ENCODE measurements at places on chromosomes 12 and 14. TPM values are rescaled to one million over a fixed set of nuclear protein-coding genes. Genes with fewer than 3 reads are reported as not detected.

Gene CD163L1
- 0.37 TPM for total RNA-seq

Gene MYF6
- total RNA-seq: 0.07 TPM

Gene GALNT9
- total RNA-seq: 5.5 TPM

Gene HVCN1
- not detected for total RNA-seq

Gene RIN3
- total RNA-seq: 1.4 TPM

Gene TAS2R7
- total RNA-seq: not detected

- DNase-seq: no peak
Measured at GRCh38 chr14:61516118-61516743, 179.1 kb upstream of the HIF1A start.

DNA sequence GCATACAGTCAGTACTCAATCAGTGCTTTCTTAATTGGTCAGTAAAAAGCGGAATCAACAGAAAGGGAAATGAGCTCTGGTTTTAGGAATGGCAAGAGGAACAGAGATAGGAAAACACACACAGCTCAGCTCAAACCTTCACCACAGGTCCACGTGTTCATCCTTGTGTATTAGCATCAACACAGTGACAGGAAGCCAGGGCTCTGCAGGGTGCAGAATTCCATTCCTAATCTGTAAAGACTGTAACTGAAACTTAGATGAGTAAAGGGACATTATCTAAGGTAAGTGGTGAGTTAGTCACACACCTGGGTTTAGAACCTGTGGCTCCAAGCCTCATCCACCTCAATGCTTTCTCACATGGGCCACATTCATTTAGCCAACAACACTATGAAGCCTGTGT is 1242.2 kb upstream of the TMEM132C start:
- DNase-seq: no peak

- peak; percentile 66 for DNase-seq
Measured at GRCh38 chr12:52539083-52539820, 13.7 kb downstream of the KRT71 start.

GRCh38 chr12:108210001-108210400 is 80.9 kb downstream of the WSCD2 start:
- DNase-seq: no peak

GRCh38 chr14:93054876-93055275 is 60.8 kb downstream of the ITPK1 start:
- no peak for DNase-seq

GRCh38 chr14:67764496-67764895 is 51.9 kb downstream of the ZFYVE26 start:
- no peak for DNase-seq

GRCh38 chr12:110670161-110670701 is 18.7 kb downstream of the HVCN1 start:
- DNase-seq: no peak

DNA sequence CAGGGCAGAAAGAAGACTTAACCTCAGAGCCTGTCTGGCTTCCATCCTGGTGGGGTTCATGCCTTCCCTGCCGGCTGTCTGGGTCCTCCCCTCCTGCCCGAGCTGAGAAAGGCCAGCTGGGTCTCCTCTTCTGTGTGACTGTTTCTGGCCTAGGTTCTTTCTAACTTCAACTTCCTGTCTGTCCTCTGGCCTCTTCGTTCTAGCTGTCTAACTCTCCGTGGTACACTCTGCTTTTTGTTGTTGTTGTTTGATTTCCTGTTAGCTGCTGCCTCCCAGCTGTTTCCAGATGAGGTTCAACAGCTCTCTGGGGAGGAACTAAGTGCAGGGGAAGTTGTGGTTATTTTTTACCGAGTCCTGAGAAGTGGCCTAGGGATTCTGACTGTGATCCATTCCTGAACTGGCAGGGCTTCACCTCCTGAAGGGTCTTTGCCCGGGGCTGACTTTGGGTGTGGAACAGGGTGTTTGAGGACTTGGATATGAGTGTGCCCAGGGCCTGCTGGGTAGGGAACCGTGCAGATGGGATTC is 3.2 kb downstream of the MLXIP start:
- peak; percentile 27 for DNase-seq

GRCh38 chr12:76586764-76587395 is 27.3 kb upstream of the OSBPL8 start:
- no peak for DNase-seq

- no peak for DNase-seq
Measured at GRCh38 chr14:61454545-61454944, 133.2 kb downstream of the PRKCH start.

DNA sequence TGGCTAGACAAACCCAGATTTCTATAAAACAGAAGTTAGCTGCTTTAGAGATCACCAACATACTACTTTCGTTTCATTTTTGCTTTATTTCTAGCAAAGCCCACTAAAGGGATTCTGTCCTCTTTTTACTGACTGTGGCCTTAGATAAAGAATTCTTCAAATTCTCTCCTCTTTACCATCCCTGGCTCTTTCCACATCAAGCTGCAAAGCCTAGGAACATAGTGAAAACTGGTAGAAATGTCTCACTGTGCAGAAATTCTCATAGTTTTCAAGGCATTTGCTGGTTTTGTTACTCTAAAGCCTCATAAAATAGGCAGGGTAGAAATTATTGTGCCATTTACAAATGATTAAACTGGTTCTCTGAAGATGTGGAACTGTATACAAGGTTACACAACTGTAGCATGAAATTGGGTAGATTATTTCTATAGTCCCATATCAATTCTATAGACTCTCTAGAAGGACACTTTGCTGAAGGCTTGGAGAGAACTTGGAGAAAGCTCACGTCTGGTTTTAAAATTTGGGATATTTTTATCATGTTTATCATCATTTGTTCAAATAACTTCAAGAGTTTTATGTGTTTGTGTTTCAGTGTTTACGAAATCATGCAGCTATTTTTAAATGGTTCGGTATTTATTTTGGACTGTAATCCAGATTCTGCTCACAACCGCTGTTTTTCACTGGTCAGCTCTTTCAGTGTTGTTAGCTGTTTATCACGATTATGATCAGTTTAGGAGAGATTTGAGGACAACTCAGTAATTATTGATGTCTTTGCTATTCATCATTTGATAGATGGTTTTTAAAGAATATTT is 36.7 kb upstream of the CSRP2 start:
- DNase-seq: no peak

GRCh38 chr12:45615268-45615667 is 114.2 kb upstream of the ARID2 start:
- peak; percentile 64 for DNase-seq

GRCh38 chr14:77469067-77469505 is 11.2 kb downstream of the AHSA1 start:
- no peak for DNase-seq

GRCh38 chr14:34165847-34166350 is 215.0 kb upstream of the EGLN3 start:
- no peak for DNase-seq

DNA sequence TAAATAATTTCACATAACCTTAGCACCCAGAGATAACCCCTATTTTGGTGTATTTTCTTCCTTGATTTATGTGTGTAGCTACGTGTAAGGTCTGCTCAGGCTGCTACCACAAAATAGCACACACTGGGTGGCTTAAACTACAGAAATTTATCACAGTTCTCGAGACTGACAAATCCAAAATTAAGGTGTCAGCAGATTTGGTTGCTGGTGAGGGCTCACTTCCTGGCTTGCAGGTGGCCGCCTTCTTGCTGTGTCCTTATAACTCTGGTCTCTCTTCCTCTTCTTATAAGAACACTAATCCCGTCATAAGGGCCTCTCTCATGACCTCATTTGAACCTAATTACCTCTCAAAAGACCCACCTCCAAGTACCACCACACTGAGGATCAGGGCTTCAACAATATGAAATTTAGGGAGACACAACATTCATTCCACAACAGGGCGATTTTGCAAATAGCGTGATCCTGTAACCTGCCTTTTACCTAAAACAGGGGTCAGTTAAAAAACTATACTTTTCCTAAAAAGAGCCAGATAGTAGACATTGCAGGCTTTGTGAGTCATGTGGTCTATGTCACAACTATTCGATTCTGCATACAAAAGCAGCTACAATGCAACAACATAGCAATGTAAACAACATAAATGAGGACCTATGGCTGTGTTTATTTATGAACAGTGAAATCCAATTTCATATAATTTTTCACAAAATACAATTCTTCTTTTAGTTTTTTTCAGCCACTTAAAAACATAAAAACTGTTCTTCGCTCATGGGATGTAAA is 371.7 kb downstream of the DPF3 start:
- DNase-seq: no peak

DNA sequence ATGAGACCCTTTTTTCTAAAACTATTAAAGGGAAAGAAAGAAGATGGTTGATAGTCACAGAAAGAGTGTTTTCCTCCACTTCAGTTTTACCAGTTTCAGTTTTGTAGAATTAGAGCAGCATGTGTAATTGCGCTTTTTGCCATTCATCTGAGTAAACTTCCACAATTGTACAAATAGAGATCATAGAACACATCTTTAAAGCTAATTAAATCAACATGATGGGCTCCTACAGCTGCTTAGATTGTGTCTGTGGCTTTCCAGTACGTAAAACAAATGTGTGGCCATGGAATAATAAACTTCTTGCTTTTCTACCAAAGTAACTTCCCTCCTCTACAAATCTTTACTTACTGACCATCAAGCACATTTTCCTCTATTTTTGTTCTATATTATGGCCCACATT is 84.2 kb upstream of the LRIG3 start:
- DNase-seq: no peak

DNA sequence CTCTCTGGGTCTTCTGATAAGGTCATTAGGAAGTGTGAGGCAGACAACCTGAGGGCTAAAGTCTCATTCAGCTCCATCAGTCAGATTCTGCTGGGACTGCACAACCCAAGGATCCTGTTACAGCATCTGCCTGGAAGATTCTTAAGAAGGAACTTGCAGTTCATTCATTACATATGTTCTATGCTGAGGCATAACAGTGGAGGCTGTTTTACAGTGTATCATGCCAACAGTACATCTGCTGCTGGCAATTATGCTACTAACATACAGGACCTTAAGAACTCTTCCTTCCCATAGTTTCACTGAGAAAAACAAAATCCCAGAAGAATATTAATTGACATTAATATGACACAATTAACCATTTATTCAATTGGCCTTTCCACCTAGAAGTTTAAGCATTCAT is 968.6 kb downstream of the DIO2 start:
- no peak for DNase-seq
